ENCODE measurements at places on chromosomes 3 and 15.

GRCh38 chr3:81684751-81685395, 76.6 kb downstream of the GBE1 start:
- no peak for DNase-seq

DNA sequence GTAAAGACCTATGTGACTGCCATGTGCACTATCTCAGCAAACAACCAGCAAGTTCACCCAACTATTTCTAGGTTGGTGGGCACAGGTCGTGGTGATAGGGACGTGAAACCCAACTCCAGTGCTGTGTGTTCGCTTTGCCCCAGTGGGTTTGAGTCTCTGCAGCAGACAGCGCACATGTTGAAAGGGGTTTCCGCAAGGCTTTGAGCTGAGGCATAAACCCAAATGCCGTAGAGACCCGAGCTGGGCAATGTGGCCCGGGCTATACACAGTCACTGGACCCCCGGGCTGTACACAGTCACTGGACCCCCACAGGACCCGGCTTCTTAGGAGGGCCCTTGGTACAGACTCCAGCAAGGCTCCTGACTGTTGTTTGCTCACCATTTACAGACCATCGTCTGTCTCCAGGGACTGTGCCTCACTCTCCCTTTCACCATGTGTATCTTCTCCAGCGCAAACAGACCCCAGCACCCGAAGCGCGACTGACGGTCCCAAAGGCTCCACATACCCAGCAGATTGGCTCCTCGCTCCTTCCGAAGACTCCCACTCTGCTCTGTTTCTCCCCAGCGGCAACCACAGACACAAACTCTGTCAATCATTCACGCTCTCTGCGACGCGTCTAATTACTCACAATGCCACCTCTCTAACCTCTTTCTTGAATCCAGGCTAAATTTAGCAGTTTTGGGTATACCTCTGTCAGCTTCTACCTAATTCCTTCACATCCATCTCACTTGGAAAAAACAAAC, 31.2 kb downstream of the PCSK6 start:
- DNase-seq = no peak

GRCh38 chr3:65635657-65636056, 403.1 kb downstream of the MAGI1 start:
- no peak for DNase-seq

DNA sequence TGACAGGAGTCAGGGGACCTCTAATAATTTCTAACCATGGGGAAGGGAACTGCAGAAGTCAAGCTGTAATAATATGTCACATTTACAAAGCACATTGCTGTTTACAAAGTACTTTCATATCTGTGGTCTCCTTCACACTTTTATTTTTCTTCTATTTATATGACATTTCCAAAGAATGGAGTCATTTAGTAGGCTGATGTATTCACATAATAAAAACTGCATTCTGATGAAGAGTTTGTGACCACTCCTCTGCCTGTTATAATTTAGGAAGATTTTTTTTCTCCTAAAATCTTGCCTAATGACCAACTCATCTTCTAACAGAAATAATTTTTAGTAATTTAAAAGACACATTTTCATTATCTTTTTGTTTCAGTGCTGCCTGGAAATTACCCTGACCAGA, 272.2 kb upstream of the VEPH1 start:
- DNase-seq = no peak

GRCh38 chr3:54345847-54346375, 223.6 kb downstream of the CACNA2D3 start:
- DNase-seq = no peak

GRCh38 chr3:165938986-165939540, 101.8 kb upstream of the BCHE start:
- no peak for DNase-seq

- no peak for DNase-seq
Observed at GRCh38 chr15:43625106-43625505, 6.5 kb upstream of the STRC start.

GRCh38 chr3:14222900-14223594, 44.4 kb downstream of the LSM3 start:
- DNase-seq = no peak

- peak; percentile 77 for DNase-seq
Observed at GRCh38 chr15:40313531-40314398, 6.0 kb upstream of the PLCB2 start.

- DNase-seq = peak; percentile 23
Observed at GRCh38 chr3:170037463-170038433, at the start of gene GPR160. GPR160 (plus strand) TSS chr3:170037995; CDS start chr3:170083973, 45,978 bp downstream.

GRCh38 chr3:60887574-60887973, 363.7 kb downstream of the FHIT start:
- DNase-seq = no peak

- DNase-seq = no peak
Observed at GRCh38 chr3:149650828-149651227, 7.0 kb downstream of the WWTR1 start.

Data from NCI-H1694 treated with DMSO at 0.1 percent for 48 hours (cell line).